ENCODE measurements at places on chromosomes 5 and 9.
A peak's percentile ranks its signal among the peaks of the same experiment; 100 is the strongest.

DNA sequence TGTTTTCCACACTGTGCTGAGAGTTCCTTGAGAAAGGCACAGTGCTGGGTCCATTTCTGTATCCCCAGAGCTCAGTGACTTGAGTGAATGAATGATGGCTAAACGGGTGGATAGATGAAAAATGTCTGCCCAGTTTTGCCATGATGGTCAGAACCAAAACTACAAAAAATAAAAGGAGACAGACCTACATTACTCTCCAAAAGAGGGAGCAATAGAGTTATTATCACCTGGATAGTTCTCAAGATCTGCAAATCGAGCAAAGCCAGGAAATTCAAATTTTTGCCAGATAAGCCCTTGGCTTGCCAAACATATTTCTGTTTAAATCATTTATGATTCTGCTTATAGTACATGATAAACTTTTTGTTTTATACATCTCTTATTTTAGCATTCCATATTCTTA lies 214.2 kb upstream of the ZNF462 start:
- no peak overlapping the region for H3K27ac ChIP-seq
- H3K4me3 ChIP-seq: no peak overlapping the region
- H3K27me3 ChIP-seq: no peaks in the 10 kb centered on the region
- H3K4me1 ChIP-seq: no peaks in the 10 kb centered on the region

DNA sequence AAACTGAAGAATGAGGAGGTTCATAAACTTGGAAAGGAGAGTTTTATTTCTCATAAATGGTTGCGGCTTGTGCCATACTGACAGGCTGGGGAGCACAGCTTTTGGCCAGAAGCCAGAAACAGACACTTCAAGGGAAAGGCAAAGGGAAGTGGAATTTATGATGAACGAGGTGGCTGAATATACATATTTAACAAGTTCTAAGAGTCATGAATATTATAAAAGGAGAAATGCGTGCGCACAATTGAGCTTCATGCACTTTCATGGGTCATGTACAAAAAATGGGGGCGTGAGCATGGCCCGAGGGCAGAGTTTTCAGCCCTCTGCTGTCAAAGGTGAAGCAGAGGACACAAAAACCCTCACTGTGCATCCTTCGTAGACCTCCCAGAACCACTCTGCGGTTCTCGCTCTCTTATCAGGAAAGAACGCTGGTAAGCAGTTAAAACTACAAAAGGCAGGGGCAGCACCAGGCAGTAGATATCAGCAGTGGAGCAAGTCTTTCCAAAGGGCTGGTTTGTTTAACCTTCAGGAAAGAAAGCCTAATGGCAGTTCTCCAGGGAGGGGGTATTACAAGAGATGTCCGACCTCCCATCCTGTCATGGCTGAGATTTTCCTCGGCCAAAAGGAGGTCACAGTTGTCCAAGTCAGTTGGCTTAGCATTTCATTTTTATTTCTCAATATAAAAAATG lies 29.0 kb downstream of the AUH start:
- H3K27ac ChIP-seq: no peak overlapping the region
- H3K4me3 ChIP-seq: no peak overlapping the region
- H3K36me3 ChIP-seq: peaks cover 2% of the 10 kb centered on the region
- H3K4me1 ChIP-seq: 0 out of 2 replicates have a peak, but pooled peaks cover 4% of the 10 kb centered on the region
- DNase-seq: no peak

- H3K27ac ChIP-seq: no peak overlapping the region
- H3K27me3 ChIP-seq: peaks cover 8% of the 10 kb centered on the region
- H3K4me1 ChIP-seq: peaks cover 2% of the 10 kb centered on the region
- H3K36me3 ChIP-seq: no peaks in the 10 kb centered on the region
These were observed 10.9 kb upstream of the IL12B start for GRCh38 chr5:159341145-159341544.

GRCh38 chr5:134647750-134648424 lies 698 bp upstream of the SEC24A start:
- no peaks in the 10 kb centered on the region for H3K4me1 ChIP-seq
- no peaks in the 10 kb centered on the region for H3K27me3 ChIP-seq
- DNase-seq: peak; percentile 35
- peaks cover 3% of the 10 kb centered on the region for H3K36me3 ChIP-seq
- H3K4me3 ChIP-seq: peak overlapping the region; percentile 97
- peak overlapping the region; percentile 90 for H3K27ac ChIP-seq

DNA sequence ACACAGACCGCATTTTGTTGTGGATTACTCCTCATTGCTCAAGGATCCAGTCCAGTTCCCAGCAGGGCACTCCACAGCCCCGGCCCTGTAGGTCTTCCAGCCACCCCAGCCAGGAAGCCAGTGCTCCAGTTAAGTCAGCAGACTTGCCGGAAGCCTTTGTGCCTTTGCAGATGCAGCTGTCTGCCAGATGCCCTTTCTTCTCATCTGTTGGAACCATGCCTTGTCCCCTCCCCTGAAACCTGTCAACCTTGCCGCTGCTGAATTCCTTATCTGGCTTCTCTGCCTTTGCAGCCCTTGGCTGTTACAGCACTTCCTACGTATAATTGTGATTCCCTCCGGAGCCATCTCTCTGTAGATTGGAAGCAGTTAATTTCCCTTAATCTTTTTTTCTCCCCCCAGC lies 28.4 kb downstream of the PSAT1 start:
- H3K4me3 ChIP-seq: no peak overlapping the region
- DNase-seq: peak; percentile 27
- no peaks in the 10 kb centered on the region for H3K27me3 ChIP-seq
- no peak overlapping the region for H3K27ac ChIP-seq

- DNase-seq: no peak
- no peak overlapping the region for H3K27ac ChIP-seq
- no peaks in the 10 kb centered on the region for H3K27me3 ChIP-seq
- H3K4me1 ChIP-seq: peaks cover 7% of the 10 kb centered on the region
- no peak overlapping the region for H3K4me3 ChIP-seq
These were observed 17.0 kb upstream of the SH3RF2 start for GRCh38 chr5:145919413-145919812.

DNA sequence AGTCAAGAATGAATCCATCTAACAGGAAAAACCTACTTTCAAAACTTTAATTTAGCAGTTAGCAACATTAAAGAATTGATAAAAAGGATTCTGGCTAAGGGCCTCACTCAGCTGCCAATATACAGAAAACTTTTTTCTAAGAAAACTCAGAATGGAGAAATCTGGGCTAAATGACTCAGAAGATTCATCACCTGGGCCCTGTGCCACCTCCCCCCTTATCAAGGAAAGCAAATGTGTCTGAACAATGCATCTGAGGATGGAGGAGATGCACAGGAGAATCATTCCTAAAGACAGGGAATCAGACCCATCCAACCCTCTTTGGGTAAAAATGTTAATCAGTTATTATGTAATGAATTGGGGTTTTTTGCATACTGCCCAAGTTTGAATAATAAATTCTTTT lies 592.0 kb upstream of the DMAC1 start:
- no peak for DNase-seq
- no peak overlapping the region for H3K27ac ChIP-seq
- no peak overlapping the region for H3K4me3 ChIP-seq
- H3K27me3 ChIP-seq: no peaks in the 10 kb centered on the region
- no peaks in the 10 kb centered on the region for H3K4me1 ChIP-seq

DNA sequence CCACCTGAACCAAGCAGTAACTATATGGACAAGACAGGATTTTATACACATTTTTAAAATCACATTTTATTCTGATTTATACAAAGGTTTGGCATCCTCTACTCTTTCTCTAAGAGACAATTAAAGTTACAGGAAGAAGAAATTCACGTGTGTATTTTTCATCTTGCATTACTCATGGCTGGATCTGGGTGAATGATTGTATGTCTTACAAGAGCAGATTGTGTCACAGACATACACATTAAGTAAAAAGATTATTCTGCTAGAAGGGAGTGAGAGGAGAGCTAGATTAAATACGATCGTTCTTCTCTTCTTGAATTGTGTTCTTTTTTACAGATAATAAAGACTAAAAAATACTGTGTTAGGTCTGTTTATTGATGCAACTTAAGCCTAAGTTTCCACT lies 20.8 kb upstream of the CEP120 start:
- no peak overlapping the region for H3K27ac ChIP-seq
- no peaks in the 10 kb centered on the region for H3K27me3 ChIP-seq
- no peak overlapping the region for H3K4me3 ChIP-seq

GRCh38 chr9:113427629-113428028 lies 17.1 kb downstream of the C9orf43 start:
- H3K4me1 ChIP-seq: no peaks in the 10 kb centered on the region
- no peak overlapping the region for H3K4me3 ChIP-seq
- H3K36me3 ChIP-seq: no peaks in the 10 kb centered on the region
- DNase-seq: peak; percentile 49

- DNase-seq: peak; percentile 50
- no peak overlapping the region for H3K4me3 ChIP-seq
- peak overlapping the region; percentile 88 for H3K27ac ChIP-seq
- no peaks in the 10 kb centered on the region for H3K36me3 ChIP-seq
- H3K27me3 ChIP-seq: no peaks in the 10 kb centered on the region
These were observed 32.7 kb upstream of the SPARC start for GRCh38 chr5:151719228-151720000.

DNA sequence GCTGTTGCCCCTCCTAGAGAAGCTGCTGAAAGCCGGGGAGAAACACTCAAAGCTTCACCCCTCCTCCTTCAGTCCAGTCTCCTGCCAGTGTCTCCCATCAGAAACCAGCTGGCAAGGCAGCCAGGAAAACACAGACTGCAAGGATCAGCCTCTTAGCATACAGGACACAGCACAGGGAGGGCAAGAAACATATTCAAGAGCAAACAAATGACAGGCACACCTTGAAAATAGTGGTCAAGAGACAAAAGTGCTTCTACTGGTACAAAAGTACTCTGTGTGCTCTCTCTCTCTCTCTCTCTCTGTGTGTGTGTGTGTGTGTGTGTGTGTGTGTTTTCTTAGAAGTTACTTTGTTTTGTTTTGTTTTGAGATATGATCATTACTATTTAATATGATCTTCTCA lies 227.2 kb downstream of the RAB3C start:
- no peak for DNase-seq
- no peak overlapping the region for H3K27ac ChIP-seq
- H3K27me3 ChIP-seq: no peaks in the 10 kb centered on the region
- H3K36me3 ChIP-seq: no peaks in the 10 kb centered on the region
- no peaks in the 10 kb centered on the region for H3K4me1 ChIP-seq
- no peak overlapping the region for H3K4me3 ChIP-seq

- peaks cover 4% of the 10 kb centered on the region for H3K4me1 ChIP-seq
- peak overlapping the region; percentile 97 for H3K4me3 ChIP-seq
- no peaks in the 10 kb centered on the region for H3K27me3 ChIP-seq
These were observed 813 bp downstream of the GNAQ start for GRCh38 chr9:78030553-78031443.

GRCh38 chr9:108374626-108375025 lies 481.2 kb downstream of the ACTL7B start:
- H3K27ac ChIP-seq: no peak overlapping the region
- no peaks in the 10 kb centered on the region for H3K36me3 ChIP-seq
- DNase-seq: no peak
- no peaks in the 10 kb centered on the region for H3K27me3 ChIP-seq
- peaks cover 4% of the 10 kb centered on the region for H3K4me1 ChIP-seq

GRCh38 chr5:36442796-36443195 lies 141.1 kb upstream of the RANBP3L start:
- no peaks in the 10 kb centered on the region for H3K4me1 ChIP-seq
- peak; percentile 37 for DNase-seq
- H3K27me3 ChIP-seq: peaks cover 4% of the 10 kb centered on the region

- H3K27me3 ChIP-seq: peaks cover 29% of the 10 kb centered on the region
- no peaks in the 10 kb centered on the region for H3K36me3 ChIP-seq
- no peak for DNase-seq
These were observed 201.2 kb upstream of the IER5L start for GRCh38 chr9:129379181-129379836.

- H3K27me3 ChIP-seq: no peaks in the 10 kb centered on the region
- no peak overlapping the region for H3K27ac ChIP-seq
- no peaks in the 10 kb centered on the region for H3K36me3 ChIP-seq
- H3K4me3 ChIP-seq: no peak overlapping the region
- DNase-seq: no peak
- H3K4me1 ChIP-seq: no peaks in the 10 kb centered on the region
These were observed 335.3 kb upstream of the ADAMTS16 start for GRCh38 chr5:4804691-4805360.

DNA sequence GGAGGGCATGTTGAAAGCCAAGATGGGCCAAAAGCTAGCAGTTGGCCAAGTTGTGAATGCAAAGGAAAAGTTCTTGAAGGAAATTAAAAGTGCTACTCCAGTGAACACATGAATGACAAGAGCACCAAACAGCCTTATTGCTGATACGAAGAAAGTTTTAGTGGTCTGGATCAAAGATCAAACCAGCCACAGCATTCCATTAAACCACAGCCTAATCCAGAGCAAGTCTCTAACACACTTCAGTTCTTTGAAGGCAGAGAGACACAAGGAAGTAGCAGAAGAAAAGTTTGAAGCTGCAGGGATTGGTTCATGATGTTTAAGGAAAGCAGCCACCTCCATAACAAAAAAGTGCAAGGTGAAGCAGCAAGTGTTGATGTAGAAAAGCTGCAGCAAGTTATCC lies 71.6 kb downstream of the ERCC6L2 start:
- H3K27ac ChIP-seq: no peak overlapping the region
- H3K4me3 ChIP-seq: no peak overlapping the region
- peaks cover 7% of the 10 kb centered on the region for H3K36me3 ChIP-seq
- H3K4me1 ChIP-seq: no peaks in the 10 kb centered on the region

DNA sequence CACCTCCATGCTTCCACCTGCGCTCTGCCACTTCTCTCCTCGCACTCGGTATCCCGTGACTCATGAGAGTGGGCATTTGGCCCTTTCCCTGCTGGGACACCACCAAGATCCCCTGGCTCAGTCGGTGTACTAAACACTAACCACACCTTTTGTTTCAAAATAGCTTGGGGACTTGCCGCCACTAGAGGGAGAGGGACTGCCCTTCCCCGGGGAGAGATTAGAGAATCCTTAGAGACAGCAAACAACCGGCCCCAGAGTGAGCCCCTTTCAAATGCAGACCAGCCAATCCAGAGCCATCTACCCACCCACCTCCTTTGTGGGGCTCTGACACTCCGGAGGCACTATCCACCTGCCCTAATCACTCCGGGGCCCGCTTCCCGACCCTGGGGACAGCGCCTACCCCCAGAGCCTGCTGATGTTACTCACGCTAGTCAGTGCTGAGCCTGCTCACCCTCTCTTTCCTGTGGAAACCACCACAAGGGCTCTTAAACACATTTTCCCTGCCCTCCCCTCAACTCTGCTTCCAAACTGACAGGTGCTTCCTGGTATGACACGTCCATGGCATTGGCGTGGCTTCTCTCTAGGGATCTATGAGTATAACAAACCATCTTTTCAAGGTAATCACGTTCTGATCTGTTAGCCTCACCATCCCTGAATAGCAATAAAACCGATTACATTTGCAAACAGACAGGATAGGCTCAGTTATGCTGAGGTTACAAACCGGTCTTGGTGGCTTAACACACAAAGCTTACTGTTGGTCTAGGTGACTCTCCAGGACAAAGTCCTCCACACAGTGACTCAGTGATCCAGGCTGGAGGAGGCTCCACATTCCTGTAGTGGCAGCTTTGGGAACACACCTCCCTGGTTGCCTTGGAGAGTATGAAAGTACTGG lies 180.1 kb upstream of the MVB12B start:
- H3K4me3 ChIP-seq: no peak overlapping the region
- no peaks in the 10 kb centered on the region for H3K36me3 ChIP-seq
- H3K27me3 ChIP-seq: peaks cover 24% of the 10 kb centered on the region
- no peak for DNase-seq
- no peak overlapping the region for H3K27ac ChIP-seq

All from IMR-90 (cell line).